ENCODE measurements at places on chromosomes 6 and 20.

- no peak for DNase-seq
These were observed 195.7 kb downstream of the LMBRD1 start for GRCh38 chr6:69601132-69601531.

GRCh38 chr20:11195899-11196558, 522.2 kb upstream of the JAG1 start:
- DNase-seq, result no peak

DNA sequence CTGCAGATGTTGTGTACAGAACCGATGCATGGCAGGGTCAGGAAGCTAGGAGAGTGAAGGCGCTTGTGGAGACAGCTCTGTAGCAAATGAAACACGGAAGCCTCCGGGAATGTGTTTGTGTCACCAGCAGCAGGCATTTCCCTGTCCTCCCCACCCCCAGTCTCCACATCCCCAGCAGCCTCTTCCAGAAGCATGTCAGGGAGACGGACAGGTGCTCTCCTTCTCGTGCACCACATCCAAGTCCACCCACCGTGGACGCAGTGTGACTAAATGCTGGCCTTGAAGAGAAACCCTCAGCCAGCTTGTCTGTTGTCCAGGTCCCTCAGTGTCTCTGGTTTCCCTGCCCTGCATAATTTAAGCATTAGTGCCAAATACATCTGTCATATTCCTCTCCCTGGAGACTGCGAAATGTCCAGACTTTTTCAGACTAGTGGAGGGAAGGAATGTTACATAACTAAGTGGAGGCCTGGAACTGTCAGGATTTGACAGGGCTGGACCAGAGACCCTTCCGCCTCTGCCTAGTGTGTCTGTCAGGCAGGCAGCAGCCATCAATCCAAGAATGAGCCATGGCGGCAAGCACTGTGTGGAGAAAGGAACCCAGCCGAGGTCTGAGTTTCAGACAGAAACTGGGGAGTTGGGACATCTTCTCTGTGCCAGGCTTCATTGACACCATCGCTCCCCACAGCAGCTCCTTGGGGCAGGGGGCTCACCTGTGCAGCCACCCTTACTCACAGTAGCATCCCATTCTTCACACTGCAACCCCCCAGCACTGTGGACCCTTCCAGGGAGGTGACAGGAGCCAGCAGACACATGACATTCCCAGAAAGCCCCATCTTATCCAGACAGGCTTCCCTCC, 26.6 kb upstream of the PI16 start:
- no peak for DNase-seq

DNA sequence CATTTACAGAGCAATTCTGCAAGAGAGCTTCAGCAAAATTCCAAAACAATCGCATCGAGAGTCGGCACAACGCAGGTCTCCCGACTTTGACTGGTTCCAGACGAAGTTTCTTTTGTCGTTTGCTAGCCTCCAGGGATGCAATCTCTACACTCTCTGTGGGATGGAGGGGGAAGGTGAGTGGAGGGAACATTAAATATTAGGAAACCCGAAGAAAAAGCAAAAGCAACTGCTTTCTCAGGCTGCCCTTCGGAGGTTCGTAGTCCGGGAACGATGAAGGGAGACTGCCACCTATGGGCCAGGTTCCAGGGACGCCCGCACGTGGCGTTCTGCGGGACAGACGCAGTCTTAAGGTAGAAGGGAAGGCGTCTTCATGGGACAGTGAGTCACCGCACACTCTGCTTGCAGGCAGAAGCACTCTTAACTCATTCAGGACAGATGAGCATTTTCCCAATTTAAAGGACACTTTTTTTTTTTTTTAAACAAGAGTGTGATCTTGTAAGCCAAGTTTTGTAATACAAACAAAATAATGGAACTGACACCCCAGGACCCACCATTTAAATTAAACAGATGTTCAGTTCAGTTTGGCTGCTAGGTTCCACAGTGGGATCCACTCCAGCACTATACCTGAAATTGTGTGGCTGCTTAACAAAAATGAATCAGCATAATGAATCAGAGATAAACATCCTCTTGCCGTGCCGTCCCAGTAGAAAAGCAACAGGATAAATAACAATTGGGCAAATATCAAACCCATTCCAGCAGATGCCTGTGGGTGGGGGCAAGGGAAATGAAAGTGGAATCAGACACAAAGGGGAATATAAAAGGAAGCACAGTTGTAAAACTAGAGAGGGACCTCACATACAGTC, 65.8 kb upstream of the ARMC2 start:
- peak; percentile 63 for DNase-seq

All from stimulated activated CD8-positive, alpha-beta memory T cell treated with anti-CD3 and anti-CD28 coated beads, Interleukin-4, amount 100 ng/mL, for 24 hours (primary cell).